NCI-H2107 (cell line): ENCODE measurements at places on chromosomes 13 and 19.
A peak's percentile ranks its signal among the peaks of the same experiment; 100 is the strongest.

DNA sequence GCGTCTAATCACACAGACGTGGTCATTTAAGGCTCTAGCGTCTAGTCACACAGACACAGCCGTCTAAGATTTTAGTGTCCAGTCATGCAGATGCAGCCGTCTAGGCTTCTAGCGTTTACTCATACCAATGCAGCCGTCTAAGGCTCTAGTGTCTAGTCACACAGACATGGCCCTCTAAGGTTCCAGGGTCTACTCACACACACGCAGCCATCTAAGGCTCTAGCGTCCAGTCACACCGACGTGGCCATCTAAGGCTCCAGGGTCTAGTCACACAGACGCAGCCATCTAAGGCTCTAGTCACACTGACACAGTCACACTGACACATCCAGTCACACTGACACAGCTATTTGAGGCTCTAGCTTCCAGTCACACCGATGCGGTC lies 55.7 kb downstream of the KLF2 start:
- DNase-seq, result no peak

DNA sequence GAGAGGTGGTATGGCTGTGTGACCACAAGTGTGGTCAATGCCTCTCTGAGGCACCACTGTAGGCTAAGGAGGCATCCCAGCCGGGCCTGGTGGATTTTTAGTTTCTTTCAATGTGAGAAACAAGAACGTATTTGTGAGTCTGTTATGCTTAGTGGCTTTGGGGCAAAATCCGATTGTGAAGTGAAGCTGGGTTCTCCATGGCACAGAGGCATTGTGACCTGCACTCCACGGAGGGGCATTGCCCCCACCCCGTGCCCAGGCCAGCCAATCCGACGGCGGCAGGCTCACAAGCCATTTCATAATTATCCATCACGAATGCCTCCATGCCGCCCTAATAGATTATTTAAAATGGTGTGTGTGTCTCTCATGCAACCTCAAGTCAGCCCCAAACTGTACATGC lies 151.6 kb downstream of the ZNF536 start:
- no peak for DNase-seq

DNA sequence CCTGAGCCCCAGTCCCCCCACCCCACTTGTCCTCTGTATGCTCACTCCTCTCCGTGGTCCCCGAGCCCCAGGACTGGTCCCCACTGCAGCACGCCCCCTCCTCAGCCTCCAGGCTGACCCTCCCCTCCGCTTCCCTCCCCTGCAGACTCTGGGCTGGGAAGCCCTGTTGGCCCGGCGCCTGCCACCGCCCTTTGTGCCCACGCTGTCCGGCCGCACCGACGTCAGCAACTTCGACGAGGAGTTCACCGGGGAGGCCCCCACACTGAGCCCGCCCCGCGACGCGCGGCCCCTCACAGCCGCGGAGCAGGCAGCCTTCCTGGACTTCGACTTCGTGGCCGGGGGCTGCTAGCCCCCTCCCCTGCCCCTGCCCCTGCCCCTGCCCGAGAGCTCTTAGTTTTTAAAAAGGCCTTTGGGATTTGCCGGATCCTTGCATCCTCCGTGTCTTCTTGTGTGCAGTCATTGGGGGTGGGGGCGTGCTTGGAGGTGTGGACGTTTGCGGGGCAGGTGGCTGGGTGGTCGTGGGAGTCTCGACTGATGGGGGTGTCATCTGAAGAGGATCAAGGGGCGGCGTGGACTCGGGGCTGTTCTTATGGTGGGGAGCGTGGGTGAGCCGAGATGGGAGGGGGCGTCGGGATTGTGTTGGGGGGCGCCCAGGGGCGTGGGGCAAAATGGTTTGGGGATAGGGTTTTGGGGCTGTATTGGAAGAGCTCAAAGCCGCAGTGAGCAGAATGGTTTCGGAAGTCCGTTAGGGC lies 3.5 kb downstream of the PTGER1 start:
- no peak for DNase-seq

DNA sequence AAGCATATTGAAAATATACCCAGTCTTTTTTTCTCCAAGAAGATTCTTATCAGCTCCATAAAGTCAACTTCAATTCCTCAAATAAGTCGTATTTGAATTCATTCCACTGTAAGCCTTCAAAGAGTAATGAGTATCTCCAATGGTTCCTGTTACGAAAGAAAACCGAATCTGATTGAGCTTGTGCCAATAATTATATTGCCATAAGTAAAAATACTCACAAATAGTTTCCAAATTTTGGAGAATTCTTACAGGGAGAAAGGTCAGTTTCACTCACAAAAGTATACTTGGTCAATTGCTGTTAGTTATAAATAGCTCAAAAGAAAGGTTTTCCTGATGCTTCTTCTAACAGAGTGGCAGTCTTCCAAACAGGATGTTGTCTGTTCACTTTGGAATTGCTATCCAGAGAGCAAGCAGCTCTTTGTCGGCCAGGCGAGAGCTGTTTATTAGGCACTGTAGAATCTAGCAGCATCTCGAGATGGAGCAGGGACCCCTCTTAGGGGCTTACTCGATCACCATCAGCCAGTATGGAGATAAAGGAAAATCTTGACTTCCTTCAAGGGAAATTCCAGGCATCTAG lies 13.5 kb downstream of the ERICH4 start:
- no peak for DNase-seq

- no peak for DNase-seq
Observed at GRCh38 chr13:81275666-81276258, 934.8 kb upstream of the SPRY2 start.

DNA sequence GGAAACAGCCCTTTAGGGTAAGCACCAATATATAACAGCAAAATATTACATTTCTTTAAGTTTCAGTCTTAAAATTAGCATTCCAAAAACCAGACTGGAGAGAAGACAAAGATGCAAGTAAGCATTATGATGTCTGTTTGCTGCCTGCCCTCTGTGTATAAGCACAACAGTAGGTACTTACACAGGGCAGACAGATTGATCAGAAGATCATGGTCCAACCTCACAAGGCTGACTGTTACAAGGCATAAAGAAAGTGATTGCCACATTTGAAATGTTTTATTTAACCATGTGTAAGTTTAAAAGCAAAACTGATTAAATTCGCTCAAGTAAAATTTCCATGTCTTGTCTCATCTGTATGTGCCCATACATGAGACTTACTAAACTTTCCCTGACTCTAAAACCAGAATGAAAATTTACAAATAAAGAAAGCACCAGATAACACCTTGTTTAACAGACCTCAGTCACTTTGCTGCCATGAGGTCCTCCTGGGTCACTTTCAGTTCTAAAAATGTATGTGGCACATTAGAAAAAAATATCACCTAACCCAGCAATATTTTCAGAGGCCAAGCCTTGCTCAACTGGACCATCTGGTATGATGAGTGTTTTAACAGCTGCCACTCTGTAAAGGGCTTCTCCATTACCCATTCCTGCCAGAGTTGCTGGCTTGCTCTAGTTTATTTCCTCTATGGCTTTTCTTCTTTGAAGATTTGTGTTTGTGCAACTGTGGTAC lies 297.0 kb downstream of the RBM26 start:
- peak; percentile 10 for DNase-seq

GRCh38 chr13:32528358-32528757 lies 10.2 kb downstream of the N4BP2L2 start:
- no peak for DNase-seq

DNA sequence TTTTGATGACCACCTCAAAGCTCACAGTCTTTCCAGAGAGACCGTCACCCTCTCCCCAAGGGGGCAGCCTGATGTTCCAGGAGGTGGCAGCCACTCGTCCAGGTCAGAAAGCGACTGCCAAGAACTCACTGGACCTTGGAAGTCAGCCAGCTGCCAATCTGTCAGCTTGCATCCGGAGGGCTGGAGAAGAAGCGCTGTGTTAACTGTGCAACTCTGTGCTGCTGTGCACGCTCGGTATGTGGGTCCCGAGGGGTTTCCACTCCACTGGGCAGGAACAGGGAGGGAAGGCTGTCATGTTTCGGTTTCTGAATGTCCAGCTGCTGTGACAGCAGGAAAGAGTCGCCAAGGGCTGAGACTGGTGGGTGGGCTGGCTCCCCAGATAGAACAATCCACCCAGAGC lies 89.2 kb downstream of the CACNA1A start:
- DNase-seq, result no peak

DNA sequence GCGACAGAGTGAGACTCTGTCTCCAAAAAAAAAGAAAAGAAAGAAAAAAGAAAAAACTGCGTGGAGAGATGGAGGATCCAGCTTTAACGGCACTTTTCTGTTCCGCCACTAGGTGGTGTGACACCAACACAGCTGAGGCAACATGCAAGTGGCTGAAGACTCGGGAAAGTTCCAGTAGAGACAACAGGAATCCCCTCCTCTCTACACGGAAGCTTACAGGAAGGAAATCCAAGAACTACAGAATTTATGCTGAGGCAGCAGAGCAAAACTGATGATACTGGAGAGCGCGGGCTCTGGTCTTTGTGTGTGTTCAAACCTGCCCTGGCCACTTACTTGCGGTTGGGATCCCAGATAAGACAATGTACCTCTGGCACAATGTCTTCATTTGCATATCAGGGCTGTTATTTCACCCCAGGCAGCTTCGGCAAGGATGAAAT lies 9.9 kb downstream of the RANBP3 start:
- peak; percentile 55 for DNase-seq

GRCh38 chr19:47713046-47714021 lies at the start of gene EHD2:
EHD2 (plus strand) TSS chr19:47713422; CDS start chr19:47716613, 3,191 bp downstream.
- DNase-seq, result no peak

DNA sequence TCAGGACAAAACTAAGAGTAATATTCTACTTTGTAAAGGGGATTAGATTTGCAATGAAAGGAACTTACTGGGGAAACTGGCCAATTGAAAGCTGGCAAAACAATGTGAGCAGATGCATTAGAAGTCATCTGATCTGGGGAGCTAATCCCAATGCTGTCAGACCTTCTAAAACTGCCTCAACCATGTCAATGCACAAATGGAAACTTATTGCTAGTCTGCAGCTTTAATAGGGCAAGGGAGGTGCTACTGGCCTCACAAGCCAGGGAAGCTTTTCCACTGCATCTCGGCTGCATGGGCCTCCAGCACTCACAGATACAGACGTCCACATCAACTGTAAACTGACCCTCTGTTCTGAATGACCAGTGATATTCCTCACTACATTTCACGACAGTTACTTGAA lies 154.2 kb downstream of the LHFPL6 start:
- no peak for DNase-seq

DNA sequence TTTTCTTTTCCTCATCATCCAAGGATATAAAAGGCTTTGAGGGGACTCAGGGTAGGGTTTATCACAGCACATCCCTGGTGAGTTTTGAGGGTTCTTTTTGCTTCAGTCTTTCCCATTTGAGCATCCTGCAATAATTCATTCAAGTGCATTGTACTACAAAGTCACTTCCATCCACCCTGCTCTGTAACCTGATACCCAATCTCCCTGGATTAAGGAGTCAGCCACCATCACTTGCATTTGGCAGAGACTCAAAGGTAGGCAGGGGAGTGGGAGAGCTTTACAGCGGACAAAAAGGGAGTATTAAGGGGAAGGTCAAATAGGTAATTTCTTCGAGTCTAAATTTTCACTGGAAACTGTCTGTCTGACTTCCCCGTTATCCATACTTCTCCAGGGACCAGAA lies 216.1 kb upstream of the TMTC4 start:
- no peak for DNase-seq

- DNase-seq, result no peak
Observed at GRCh38 chr13:42981317-42981716, 10.7 kb downstream of the EPSTI1 start.

- no peak for DNase-seq
Observed at GRCh38 chr13:63700350-63700749, 2284.7 kb upstream of the PCDH20 start.

DNA sequence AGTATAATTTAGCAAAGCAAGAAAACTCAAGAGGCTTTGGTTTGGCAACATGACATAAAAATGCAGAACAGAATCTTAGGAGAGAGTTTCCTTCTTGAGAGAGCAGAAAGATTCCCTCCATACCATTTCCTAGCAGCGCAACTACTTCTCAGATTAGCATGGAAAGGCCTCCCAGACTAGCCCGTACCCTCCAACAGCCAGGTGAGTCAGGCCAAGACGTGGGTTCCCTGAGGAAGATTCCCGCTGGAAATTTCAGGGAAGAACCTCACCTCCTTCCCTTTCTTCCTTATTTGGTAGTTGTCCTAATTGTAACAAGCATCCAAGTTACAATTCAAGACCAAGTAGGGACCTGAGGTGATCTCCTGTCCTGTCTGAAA lies 12.3 kb downstream of the COL4A2 start:
- no peak for DNase-seq

GRCh38 chr19:7294558-7295212 lies 471 bp upstream of the INSR start:
- DNase-seq, result peak; percentile 64

DNA sequence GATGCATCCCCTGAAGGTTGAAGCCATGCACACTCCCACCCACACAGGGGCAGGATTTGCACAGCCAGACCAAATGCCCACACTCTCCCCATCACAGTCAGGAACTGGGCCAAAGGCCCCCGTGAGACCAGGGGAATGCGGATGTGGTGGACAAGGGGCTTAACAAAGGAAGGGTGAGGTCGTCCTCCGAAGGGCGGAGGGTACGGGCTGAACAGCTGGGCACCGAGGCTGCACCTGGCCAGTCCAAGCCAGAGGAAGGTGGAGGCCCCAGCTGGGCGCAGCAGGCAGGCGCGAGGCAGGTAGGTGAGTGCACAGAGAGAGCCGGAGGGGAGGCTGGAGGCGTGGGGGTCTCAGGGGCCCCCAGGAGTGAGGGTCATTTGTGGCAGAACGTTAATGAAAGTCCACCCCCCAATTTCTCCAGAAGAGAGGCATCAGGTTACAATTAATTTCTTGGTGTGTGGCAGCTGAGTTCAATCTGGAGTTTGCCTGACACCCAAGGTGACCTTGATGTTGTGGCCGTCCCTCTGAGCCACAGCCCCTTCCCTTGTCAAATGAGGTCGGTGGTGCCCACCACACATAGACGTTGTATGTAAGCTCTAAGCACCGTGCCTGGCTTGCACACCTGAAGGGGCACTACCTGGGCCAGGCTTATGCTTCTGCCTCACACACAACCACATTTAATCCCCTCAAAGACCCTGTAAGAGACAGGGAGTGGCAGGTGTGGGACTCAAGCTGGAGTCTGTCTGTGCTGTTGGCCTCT lies 2.9 kb downstream of the KLK15 start:
- no peak for DNase-seq

- no peak for DNase-seq
Observed at GRCh38 chr13:80881495-80881894, 540.6 kb upstream of the SPRY2 start.

DNA sequence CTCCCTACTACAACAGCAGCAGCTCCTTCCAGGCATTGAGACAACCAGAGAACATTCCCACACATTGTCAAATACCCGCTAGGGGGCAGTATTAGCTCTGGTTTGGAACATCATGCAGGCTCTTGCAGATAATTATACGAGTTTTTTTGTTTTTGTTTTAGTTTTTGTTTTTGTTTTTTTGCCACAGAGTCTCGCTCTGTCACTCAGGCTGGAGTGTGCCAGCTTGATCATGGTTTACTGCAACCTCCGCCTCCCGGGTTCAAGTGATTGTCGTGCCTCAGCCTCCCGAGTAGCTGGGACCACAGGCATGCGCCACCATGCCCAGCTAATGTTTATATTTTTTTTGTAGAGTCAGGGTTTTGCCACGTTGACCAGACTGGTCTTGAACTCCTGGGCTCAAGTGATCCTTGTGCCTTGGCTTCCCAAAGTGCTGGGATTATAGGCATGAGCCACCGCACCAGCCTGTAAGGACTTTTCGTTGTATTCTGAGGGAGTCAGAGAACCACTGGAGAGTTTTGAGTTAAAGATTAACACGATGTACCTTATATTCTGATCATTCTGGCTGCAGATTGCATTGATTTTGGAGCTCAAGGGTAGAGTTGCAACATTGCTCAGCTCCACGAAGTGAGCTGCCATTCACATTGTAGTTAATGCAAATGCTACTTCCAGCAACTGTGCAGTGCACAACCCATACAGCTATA lies 41.7 kb upstream of the CEACAM20 start:
- peak; percentile 31 for DNase-seq

- DNase-seq, result no peak
Observed at GRCh38 chr19:6250024-6250615, 29.7 kb downstream of the MLLT1 start.
